ENCODE measurements at places on chromosomes 7 and 10. TPM values are rescaled to one million over a fixed set of nuclear protein-coding genes. Genes with fewer than 3 reads are reported as not detected.

GRCh38 chr7:65371468-65371867 is 2.2 kb upstream of the ZNF92 start:
- DNase-seq, result no peak

- DNase-seq, result no peak
These were observed 135.5 kb upstream of the SORCS3 start for GRCh38 chr10:104505521-104506042.

DNA sequence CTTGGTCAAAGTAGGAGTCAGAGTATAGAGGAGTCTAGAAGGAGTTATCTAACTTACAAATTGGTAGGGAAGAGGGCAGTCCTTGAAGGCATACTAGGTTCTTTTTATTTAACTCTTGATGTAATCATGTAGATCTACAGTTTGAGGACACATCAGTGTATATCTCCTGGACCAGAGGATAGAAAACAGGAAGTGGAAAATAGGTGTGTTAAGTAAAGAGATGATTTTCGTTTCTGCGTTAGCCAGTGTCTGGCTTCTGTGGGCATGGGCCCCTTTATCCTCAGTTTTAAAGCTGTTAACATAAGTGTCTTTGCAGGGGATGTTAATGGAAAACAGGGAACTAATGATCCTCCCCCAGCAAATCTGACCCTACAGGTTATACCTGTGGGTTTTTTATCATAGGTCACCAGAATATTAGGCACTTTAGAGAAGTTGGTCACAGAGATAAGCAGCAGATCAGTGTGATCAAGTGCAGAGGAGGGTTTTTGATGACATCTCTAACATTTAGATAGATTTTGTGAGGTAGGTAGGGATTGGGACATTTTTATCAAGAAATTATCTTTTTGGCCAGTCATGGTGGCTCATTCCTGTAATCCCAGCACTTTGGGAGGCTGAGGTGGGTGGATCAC is 58.6 kb upstream of the PRSS1 start:
- no peak for DNase-seq

DNA sequence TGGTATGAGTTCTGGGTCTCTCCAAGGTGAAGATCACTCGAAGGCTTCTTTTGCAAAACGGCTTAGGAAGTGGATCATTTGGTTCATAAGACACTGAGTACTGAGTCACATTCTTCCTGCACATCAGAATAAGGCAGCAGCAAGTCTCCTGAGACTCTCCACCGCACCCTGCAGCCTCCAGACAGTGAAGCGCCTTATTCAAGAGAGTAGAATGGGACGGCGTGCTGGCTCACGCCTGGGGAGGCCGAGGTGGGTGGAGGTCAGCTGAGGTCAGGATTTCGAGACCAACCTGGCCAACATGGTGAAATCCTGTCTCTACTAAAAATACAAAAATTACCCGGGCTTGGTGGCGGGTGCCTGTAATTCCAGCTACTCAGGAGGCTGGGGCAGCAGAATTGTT is 70.3 kb downstream of the C10orf143 start:
- DNase-seq, result no peak

- no peak for DNase-seq
These were observed 22.1 kb downstream of the FAM13C start for GRCh38 chr10:59340285-59340684.

DNA sequence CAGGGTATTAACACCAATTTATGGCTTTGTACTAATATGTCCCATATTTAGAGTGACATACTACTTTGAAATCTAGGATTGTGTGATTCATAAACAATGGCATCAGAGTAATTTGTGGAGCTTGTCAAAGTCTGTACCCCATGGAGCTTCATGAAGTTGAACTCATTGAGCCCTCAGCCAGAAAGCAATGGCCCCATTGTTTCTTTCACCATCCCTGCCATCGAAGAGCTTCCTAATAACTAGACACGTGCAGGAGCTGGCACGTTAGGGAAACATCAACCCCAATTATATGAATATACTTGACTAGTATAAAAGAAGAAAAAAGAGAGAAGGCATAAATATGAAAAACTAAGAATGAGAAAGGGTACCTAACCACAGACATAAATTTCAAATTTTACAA is 206.6 kb downstream of the CXCL12 start:
- no peak for DNase-seq

The ITIH5 gene
- not detected for total RNA-seq

The ADAMTS14 gene
- not detected for total RNA-seq
